ENCODE measurements at places on chromosomes 3 and 15.

- no peak for DNase-seq
Measured at GRCh38 chr3:73661265-73661664, 36.5 kb upstream of the PDZRN3 start.

GRCh38 chr15:61524545-61524944, 295.4 kb upstream of the RORA start:
- no peak for DNase-seq

DNA sequence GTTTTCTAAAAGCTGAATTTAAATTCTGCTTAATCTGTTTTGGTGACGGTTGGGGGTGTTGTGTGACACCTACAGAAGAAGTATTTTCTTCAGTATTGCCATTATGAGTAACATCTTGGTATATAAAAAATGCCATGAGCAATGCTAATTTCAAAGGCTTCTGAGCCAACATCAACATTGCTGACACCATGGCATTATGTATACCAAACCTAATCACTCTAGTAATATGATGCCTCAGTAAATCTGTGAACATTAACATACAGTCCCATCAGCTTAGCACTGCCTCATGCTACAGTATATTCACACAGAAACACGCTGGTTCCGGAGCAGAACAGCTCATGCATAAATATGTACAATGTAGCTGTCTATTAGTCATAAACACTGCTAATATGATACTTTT, 75.8 kb downstream of the ZPLD1 start:
- DNase-seq = no peak

DNA sequence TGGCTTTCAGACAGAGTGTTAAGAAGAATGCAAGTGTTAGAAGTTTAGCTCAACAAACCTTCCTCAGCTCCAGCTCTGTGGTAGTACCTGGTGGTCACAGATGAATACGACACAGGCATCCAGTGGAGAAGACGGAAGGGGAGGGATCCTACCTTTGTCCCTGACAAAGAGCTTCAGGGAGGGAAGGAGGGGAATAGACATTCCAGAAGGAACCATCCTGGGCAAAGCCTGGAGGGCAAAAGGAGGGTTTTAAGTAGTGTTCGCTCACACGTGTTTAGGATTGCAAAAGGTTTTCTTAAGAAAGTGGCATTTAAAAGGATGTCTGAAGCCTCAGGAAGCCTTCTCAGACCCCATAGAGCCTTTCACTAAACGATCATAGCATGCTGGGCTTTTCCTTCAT, 2.8 kb downstream of the CHCHD4 start:
- DNase-seq = no peak

GRCh38 chr3:177430653-177431052, 233.4 kb upstream of the TBL1XR1 start:
- DNase-seq = no peak

- peak; percentile 29 for DNase-seq
Measured at GRCh38 chr3:88150371-88150770, 612 bp downstream of the C3orf38 start.

DNA sequence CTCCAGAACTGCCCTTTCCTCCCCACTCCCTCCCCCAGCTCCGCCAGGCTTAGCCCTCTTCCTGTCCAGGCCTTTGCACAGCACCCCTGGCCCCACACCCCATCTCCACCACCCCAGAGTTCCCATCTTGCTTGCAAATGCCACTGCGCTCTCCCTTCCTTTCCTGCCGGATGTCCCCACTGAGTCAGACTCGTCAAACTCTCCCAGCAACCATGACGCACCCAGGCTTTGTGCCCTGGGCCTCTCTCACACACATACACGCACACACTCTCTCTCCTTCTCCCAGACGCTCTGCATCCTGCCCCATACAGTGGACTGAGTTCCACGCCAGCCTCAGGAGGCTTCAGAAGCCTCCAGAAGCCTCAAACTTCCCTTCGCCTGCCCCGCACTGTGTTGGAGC, 2.8 kb upstream of the CCDC9B start:
- no peak for DNase-seq

DNA sequence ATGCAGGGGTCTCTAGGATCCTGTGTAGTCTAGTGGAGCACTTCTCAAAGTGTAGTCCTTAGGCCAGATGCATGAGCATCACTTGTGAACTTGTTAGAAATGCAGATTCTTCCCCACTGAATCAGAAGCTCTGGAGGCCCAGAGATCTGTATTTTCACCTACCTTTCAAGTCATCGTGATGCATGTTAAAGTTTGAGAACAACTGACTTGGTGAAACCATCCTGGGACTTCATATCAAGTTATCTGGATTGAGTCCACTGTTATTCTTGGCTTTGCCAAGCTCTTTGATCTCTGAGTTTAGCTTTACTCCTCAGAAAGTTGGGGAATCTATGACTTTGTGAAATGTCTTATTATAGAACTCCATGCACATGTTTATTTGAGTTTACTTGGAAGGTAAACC, 78.5 kb downstream of the ARNT2 start:
- no peak for DNase-seq
